ENCODE measurements at places on chromosomes 1 and 21.
A peak's percentile ranks its signal among the peaks of the same experiment; 100 is the strongest.

DNA sequence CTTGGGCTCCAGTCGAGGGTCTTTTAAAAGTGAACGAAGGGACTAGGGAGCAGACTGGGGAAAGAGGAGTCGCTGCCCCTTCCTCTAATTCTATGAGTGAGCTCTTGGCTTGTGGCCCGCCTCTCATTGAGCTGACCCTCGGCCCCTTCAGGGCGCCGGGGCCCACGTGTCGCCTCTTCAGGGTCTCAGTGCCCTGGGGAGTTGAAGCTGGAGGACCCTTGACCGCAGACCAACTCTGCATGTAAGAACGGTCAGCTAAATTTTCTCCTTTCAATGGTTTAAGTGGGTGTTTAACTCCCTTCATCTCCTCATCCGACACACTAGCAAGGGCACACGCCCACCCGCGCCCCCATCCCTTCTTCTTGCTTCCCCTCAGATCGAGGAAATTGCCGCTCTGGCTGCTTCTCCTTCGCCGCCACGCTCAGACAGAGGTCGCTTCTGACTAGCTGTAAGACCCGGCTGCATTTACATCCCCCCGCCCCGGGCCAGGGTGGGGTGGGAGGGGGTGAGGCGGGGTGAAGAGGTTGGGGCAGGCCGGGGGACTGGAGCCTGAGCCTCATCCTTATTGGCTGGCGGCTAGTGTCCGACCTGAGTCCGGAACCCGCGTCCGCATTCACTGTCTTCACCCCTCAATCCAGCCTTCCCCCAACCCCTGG, 10.9 kb downstream of the NR5A2 start:
- no peak for DNase-seq

DNA sequence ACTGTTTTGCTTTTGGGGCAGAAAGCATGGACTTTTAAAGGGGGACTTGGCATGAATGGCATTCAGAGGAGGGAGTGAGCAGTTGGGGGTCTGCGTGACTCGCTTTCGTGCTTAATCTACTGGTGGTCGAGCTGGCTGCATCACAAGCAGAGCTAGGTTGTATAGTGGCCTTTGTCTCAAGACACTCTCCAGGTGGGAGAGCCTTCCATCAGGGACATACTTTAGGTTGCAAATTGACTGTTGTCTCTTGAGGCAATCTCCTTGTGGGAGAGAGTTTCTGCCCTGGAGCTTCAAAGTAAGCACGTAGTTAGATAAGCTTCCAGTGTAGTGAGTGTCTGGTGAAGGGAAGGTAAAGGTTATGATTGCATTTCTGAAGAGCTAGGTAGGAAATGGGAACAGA, 93.9 kb downstream of the C1orf21 start:
- no peak for DNase-seq

DNA sequence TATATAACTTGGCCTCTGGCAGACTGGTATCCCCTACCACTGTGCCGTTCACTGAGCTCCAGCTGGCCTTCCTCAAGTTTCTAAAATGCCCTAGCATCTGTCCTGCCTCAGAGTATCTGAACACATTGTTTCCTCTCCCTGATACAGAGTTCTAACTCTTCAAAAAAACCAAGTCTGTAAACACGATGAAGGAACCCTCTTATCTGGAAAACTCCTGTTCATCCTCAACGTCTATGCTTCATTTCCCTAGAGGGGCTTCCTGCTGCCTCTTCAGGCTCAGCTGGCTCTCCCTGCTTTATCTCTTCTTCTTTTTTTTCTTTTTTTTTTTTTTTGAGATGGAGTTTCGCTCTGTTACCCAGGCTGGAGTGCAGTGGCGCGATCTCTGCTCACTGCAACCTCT, 5.6 kb downstream of the BSDC1 start:
- no peak for DNase-seq

- no peak for DNase-seq
These were observed 4.2 kb downstream of the PTGFRN start for GRCh38 chr1:116913941-116914340.

GRCh38 chr1:228059634-228060457, 22.7 kb upstream of the ARF1 start:
- DNase-seq, result peak; percentile 70

- no peak for DNase-seq
These were observed 140.4 kb downstream of the ATP6V1G3 start for GRCh38 chr1:198400063-198400462.

GRCh38 chr1:156836041-156836654, 19.5 kb upstream of the SH2D2A start:
- DNase-seq, result peak; percentile 51

- no peak for DNase-seq
These were observed 42.9 kb upstream of the PLA2G2C start for GRCh38 chr1:20229171-20229570.

DNA sequence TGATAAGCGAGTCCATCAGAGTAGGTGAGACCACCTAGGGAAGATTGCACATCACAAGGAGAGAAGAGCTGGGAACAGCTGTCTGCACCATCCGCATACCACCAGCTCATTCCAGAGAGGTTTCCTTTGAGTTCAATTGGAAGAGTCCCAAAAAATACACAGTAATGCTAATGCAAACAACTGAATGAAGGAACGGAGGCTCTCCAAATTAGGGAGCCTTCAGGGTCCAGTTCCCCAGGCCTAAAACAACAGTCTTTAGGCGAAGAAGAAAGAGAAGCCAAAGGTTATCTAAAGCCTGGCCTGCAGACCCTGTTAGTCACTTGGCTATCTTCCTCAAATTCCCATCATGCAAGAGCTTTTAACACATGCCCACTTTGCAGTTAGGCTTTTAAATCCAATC, 246.4 kb downstream of the PBX1 start:
- DNase-seq, result no peak

DNA sequence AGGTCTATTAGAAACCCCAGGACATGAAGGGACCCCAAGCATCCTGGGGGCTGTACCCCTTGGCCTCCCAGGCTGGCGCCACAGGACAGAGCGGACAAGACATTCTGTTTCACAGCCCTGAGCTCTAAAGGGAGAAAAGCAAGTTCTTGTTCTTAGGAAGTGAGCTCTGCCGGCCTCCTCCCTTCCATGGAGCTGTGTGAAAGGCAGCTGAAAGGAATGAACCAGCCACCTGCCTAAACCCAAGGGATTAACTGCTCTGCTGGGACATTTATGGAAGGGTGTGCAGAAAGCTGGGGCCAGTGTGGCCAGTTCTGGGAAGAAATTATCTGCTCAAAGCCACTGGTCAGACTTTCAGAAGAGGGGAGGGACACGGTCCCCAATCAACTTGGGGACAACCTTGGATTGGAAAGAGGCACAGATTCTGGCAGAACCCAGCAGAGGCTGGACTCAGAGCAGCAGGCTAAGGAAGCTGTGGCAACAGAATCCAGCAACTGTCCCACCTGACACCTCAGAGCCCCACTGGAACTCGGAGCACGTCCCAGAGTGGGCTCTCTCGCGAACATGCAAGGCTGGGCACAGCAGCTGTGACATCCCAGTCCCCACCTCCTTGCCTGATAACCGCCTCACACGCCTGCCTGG, 2.1 kb downstream of the KLHL21 start:
- DNase-seq, result no peak

- no peak for DNase-seq
These were observed 150.9 kb downstream of the KCNJ6 start for GRCh38 chr21:37765221-37765900.

DNA sequence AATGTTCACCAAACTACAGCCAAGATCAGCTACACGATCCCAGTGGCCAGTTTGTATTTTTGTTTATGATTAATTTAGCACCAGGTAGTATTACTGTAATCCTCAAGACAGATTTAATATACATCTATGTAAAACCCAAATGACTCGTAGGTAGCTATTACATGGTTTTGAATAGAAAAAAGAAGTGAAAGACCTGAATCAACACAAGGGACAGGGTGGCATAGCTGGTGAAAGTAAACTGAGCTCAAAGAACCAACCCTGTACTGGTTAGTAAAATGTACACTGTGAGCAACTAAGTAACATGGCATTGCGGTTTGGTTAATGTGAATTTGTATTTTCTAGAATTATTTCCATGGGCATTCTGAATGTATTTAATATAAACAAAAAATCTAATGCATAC, 8.8 kb downstream of the GPATCH2 start:
- DNase-seq, result no peak

DNA sequence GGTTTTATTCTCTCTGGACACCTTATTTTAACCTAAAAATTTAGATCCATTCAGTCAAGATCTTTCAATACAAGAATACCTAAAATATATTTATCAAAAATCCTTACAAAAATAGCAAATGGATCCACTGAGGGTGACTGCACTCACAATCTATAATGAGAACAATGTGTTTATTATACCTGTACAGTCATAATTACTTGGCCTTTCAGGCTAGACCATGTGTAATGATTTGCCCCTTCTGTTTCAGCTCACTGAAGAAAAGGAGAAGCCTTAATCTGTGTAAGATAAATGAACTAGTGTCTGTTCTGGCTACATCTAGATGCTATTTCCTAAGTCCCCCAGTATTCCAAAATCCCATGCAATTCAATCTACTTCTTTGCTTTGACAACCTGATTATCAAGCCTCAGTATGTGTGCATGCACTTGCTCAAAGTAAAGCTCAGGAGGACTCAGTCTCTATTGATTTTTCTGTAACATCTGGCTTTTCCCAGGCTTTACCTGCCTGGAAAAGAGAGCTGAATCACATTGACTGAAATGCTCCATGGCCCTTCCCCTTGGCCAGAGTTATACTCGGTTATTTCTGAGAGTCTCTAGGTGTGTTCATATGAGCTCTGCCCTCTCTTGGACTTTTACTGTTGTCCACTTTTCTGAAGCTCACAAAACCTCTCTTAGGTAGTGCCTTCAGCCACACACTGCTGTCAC, 27.6 kb downstream of the CRP start:
- DNase-seq, result no peak

GRCh38 chr1:221795380-221795779, 53.5 kb upstream of the DUSP10 start:
- no peak for DNase-seq

DNA sequence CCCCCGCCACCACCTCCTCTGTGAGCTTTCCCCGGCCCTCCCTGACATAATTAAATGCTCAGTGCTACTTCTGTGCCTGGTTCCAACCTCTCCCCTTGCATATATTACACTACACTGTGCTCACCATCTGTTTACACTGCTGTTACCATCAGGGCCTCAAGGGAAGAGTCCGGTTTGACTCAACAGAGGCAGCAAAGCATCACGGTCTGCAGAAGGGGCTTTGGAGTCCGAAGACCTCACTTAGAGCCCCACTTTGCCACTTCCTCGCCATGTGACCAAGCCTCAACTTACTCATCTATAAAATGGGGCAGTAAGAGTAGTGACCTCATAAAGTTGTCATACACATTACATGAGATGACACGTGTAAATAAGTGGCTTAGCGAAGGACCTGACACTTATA, 27.4 kb downstream of the KCNN3 start:
- no peak for DNase-seq

GRCh38 chr1:113168946-113169345, 95.9 kb downstream of the LRIG2 start:
- no peak for DNase-seq

GRCh38 chr1:115233598-115233997, 104.5 kb downstream of the NGF start:
- DNase-seq, result no peak

GRCh38 chr1:248817065-248817464, 8.7 kb downstream of the SH3BP5L start:
- no peak for DNase-seq

DNA sequence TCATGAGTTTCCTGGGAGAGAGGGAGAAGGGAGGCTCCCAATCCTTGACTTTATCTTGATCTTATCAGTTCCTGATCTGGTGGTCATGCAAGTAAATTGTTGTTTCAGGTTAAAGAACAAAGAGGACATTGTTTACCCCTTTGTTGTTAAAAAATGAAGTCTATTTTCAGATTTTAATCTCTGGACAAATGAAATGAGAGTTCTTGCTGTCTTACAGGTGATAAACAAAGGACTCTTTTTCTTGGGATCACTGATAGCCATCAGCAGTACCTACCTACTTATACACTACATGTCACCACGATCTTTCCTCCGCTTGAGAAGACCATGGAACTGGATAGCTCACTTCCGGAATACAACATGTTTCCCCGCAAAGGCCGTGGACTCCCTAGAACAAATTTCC, 48.4 kb downstream of the CHML start:
- no peak for DNase-seq

GRCh38 chr1:29123053-29123886, 433 bp downstream of the TMEM200B start:
- DNase-seq, result no peak

GRCh38 chr1:221742555-221743415, 896 bp upstream of the DUSP10 start:
- peak; percentile 83 for DNase-seq

DNA sequence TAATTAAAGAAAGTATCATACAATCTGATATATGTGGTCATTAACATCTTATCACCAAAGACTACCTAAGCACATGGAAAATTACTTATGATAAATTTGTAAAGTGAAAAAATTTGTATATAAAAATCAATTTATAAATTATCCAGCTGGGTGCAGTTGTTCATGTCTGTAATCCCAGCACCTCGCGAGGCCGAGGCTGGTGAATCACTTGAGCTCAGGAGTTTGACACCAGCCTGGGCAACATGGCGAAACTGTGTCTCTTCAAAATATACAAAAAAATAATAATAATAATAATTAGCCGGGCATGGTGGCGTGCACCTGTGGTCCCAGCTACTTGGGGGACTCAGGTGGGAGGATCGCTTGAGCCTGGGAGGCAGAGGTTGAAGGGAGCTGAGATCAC, 82.8 kb upstream of the SYT6 start:
- no peak for DNase-seq

DNA sequence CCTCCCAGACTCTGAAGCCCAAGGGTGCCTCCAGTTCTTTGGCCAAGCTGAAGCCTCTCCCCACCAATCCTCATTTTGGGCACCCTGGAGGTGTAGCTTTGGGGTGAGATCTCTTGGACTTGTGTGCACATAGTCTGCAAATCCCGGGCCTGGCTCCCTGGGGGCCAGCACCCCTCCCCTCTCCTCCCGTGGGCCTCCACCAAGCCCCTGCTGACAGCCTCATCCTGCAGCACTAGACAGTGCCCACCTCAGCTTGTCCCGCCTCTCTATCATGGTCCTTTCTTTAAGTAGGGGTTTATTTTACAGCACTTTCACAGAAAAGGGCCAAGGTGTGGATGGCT, 3.2 kb downstream of the GJC2 start:
- no peak for DNase-seq

GRCh38 chr1:68442006-68442405, 7.7 kb downstream of the RPE65 start:
- DNase-seq, result no peak

DNA sequence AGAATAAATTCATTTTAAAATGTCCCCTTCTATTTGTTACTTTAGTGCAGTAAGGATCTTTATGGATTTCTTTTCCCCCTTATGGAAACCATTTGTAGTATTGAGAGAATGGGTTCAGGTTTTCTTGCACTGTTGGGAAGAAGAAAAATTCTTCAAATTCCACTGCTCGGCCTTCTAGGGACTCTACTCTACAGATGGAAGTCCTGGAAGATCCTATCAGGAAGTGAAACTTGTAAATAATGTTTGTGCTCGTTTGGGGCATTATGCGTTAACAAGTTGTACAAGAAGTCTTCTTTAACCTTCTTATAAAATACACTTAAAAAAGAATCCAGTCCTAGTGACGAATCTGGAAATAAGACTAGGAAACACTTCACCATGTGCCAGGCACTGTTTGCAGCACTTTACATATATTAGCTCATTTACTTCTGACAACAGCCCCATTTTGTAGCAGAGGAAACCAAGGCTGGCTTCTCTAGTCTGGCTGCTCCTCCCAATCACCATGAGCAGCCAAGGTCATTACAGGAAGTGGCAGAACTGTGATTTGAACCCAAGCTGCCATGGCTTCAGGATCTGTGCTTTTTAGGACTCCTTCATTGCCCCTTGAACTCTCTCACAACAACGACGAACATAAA, 11.8 kb downstream of the LRRC8D start:
- no peak for DNase-seq

GRCh38 chr1:40421431-40422384, 28.6 kb upstream of the ZFP69B start:
- no peak for DNase-seq
